AG09309 (cell line): ENCODE measurements at places on chromosomes 6 and 20.
A peak's percentile ranks its signal among the peaks of the same experiment; 100 is the strongest.

- DNase-seq, result peak; percentile 24
Measured at GRCh38 chr6:32415521-32416019, 8.6 kb upstream of the BTNL2 start.

GRCh38 chr6:46262928-46263706, 92.3 kb upstream of the ENPP5 start:
- no peak for DNase-seq

DNA sequence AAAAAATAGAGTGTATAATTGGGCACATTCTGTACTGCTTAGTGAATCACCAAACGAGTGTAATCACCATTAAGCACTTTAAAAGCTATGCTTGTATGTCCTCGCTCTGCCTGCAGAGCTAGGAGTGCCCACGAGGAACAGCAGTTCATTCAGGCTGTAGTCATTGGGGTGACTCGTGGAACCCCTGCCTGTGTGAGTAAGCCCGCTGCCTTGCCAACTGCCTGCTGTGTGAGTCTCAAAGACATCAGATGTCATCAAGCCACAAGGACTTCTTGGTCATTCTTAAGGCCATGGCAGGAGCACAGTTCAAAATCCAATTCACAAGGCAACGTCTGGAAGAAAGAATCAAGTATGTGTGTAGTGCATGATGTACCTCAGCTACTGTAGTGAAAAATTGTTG, 60.4 kb downstream of the FOXO3 start:
- peak; percentile 59 for DNase-seq

DNA sequence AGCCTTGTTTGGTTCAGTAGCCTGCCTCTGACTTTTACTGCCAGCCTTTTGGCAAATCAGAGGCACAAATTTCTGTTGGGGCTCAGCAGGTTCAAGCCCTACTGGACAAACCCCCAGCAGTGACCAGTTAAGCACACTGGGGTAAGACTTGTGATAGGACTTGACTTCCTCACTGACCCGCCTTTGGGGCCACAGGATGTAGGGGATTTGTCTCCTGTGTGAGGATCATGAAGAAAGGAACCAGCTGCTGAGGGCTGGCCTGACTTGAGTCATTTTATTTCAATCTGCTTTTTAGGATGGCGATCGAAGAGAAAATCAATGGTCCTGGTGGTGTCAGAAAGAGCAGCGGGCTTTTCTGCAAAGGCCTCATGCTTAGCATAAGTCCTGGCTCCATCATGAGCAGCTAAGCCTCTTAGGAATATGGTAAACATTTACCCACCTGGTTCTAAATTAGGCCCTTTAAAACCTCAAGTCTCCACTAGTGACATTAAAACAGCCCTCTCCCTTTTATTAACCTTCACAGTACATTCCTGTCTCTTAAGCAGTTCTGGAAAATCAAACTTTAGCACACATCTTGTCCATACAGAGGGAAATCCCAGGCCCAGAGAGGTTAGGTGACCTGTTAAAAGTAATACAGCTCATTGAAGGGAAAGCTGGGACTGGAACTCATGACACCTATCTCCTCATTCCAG, 16.6 kb downstream of the CHMP4B start:
- no peak for DNase-seq
